ENCODE measurements at places on chromosomes 16 and 17.

- no peak for DNase-seq
These were observed 3.2 kb downstream of the UTS2R start for GRCh38 chr17:82374626-82375331.

DNA sequence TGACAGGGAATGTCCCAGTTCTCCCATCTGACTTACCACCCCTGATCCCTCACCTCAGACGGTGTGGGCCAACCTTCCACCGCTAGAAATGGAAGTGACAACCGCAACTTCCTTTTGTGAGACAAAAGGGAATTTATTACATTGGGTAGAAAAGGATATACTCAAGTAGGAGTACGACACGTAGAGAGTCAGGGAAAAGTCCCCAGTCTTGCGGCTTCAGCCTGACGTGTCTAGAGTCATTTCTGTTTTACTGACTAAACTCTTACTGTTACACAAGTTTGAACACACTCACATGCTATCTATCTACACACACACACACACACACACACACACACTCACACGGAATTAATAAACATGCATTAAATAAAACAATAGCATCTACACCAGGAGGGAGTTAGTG lies 178.9 kb downstream of the COPRS start:
- DNase-seq, result no peak

DNA sequence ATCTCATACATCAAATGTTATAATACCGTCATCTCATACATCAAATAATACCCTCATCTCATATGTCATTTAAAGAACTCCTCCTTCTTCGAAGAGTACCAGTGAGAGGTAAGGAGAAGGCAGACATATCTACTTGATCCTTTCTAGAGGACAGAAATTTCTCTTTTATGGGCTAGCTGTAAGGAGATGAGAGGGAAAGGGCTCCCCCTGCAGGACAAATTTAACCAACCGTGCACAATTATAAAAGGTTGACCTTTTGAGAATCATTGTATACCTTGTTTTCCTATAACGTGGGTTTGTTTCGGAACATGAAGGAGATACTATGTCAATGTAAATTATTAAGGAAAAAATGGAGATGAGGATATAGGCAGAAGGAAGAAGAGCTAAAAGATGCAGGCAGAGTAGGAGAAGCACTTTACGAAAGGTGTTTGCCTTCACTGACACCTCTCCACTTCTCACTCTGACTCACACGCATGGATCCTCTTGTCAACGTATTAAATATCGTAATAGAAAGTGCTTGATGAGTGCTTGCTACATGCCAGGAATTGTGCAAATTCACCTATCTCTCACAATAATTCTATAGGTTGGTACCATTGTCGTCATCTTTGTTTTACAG lies 465.9 kb upstream of the ERCC4 start:
- no peak for DNase-seq

GRCh38 chr16:82389956-82390650 lies 220.1 kb upstream of the MPHOSPH6 start:
- DNase-seq, result no peak

DNA sequence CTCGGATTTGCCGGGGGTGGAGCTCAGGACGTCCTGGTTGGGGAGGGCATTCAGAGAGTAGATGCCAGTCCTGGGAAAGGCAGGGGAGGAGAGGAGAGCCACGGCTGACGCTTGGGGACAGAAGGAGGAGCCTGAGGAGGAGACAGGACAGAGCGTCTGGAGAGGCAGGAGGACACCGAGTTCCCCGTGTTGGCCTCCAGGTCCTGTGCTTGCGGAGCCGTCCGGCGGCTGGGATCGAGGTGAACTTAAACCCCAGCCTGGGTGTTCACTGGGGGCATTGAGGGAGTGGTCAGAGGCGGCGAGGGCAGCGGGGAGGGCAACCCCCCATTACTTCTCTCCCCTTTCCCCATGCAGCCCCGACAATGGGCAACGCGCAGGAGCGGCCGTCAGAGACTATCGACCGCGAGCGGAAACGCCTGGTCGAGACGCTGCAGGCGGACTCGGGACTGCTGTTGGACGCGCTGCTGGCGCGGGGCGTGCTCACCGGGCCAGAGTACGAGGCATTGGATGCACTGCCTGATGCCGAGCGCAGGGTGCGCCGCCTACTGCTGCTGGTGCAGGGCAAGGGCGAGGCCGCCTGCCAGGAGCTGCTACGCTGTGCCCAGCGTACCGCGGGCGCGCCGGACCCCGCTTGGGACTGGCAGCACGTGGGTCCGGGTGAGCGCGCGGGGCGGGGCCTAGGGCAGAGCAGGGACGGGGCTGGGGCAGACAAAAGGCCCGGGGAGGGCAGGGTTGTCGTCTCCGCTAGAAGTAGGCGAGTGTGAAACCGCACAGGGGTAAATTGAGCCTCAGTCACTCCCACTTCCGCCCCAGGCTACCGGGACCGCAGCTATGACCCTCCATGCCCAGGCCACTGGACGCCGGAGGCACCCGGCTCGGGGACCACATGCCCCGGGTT lies 3.7 kb downstream of the NOL3 start:
- peak; percentile 34 for DNase-seq

DNA sequence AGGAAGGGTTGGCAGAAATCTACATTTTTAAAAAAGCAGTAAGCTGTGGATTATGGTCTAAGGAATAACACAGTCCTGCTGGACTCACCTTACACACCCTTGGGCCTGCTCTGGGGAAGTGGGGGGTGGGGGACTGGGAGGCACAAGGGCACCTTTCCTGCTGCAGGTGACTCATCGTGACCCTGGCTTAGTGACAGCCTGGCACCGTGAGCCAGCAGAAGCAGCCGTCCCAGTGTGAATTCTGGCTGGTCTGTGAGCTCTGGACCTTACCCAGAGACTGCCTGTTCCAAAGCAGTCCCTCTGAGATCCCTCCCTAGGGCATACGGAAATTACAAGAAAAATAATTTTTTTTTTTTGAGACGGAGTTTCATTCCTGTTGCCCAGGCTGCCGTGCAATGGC lies 4.2 kb upstream of the CRK start:
- DNase-seq, result no peak

- no peak for DNase-seq
These were observed at the start of gene CA10 for GRCh38 chr17:52158450-52159042. Gene CA10, minus strand, starts transcription at chr17:52158714.

- DNase-seq, result peak; percentile 21
These were observed 135.4 kb downstream of the KCNJ12 start for GRCh38 chr17:21511363-21512195.

DNA sequence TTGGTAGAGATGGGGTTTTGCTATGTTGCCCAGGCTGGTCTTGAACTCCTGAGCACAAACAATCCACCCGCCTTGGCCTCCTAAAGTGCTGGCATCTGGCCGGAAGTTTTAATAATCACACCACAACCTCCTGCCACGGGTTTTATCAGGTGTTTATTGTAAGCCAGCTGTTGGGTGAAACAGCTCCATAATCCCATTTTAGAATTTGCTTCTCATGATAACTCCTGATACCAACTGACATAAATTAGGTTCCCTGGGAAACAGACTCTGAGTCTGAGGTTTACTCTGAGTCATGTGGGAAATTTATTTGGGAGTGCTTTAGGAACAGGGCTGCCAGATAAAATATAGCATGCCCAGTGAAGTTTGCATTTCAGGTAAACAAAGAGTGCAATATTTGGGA lies 122.6 kb upstream of the MED13 start:
- peak; percentile 20 for DNase-seq

- no peak for DNase-seq
These were observed 10.9 kb downstream of the ARHGEF15 start for GRCh38 chr17:8320990-8321389.

GRCh38 chr17:4436846-4437245 lies 3.1 kb downstream of the SPNS3 start:
- no peak for DNase-seq

- no peak for DNase-seq
These were observed 16.7 kb downstream of the SBK1 start for GRCh38 chr16:28308794-28309584.

GRCh38 chr16:16788004-16788403 lies 409.1 kb downstream of the NPIPA7 start:
- DNase-seq, result no peak

GRCh38 chr16:56352351-56353053 lies 72.8 kb downstream of the AMFR start:
- no peak for DNase-seq

DNA sequence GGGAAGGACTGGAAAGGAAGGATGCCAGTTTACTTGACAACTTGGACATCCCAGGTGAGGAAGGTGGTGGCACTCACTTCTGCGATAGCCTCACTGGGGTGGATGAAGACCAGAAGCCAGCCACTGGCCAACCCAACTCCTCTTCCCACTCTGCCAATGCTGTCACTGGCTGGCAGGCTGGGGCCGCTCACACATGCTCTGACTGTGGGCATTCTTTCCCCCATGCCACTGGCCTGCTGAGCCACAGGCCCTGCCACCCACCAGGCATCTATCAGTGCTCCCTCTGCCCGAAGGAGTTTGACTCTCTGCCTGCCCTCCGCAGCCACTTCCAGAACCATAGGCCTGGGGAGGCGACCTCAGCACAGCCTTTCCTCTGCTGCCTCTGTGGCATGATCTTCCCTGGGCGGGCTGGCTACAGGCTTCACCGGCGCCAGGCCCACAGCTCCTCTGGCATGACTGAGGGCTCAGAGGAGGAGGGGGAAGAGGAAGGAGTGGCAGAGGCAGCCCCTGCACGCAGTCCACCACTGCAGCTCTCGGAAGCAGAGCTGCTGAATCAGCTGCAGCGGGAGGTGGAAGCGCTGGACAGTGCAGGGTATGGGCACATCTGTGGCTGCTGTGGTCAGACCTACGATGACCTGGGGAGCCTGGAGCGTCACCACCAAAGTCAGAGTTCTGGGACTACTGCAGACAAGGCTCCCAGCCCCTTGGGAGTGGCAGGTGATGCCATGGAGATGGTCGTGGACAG lies 4.5 kb downstream of the ZNF646 start:
- DNase-seq, result no peak

DNA sequence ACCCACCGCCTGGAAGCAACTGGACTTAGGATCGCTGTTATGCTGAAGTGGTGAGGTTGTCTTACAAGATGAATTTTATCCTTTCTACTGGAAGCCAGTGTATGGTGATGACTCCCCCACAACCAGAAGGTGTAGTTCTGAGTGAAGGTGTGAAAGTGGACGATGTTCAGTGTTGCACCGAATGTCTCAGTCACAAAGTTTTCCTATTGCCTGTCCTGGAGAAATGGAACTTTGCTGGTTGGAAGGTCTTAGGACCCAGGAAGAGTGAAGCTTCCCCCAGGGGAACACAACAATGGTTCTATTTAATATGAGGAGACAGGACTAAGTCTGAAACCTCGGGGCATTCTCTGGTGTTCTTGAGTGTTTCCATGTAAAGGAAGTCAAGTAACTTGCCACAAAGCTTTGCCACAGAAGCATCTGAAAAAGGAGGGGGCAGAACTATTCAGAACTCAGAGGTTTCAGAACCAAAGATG lies 44.2 kb downstream of the USP22 start:
- DNase-seq, result no peak

DNA sequence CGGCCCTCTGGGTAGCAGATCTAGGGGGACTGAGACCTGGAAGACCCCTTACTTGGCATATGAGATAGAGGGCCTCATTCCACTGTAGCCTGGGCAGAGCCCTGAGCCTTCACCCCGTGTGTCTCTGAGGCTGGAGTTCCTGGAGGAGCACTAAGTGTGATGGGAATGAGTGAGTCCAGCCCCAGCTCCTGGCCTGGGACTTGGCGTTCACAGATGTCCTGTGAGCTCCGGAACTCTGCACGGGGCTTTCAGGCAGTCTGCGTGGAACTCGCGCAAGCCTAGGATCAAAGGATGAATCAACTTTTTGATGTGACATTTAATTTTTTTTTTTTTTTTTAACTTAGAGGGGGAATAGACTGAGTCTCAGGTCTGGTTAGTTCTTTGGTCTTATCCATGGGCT lies 1.8 kb downstream of the NKD1 start:
- no peak for DNase-seq

DNA sequence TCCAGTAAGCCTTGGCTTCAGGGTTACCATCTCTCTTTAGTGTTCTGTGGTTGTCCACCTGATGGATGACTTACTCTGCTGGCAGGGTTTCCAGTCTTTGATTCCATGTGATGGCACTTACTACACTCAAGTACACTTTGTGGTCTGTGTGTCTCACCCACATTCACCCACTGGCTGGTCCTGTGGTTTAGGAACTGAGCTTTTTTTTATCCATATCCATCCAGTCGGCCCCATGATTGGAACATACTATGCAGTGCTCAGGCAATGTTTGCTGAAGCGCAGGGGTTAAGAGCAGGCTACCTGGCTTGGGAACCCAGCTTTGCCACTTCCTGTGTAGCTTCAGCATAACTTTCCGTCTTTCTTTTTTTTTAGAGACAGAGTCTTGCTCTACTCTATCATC lies 2.8 kb upstream of the FUS start:
- DNase-seq, result no peak

DNA sequence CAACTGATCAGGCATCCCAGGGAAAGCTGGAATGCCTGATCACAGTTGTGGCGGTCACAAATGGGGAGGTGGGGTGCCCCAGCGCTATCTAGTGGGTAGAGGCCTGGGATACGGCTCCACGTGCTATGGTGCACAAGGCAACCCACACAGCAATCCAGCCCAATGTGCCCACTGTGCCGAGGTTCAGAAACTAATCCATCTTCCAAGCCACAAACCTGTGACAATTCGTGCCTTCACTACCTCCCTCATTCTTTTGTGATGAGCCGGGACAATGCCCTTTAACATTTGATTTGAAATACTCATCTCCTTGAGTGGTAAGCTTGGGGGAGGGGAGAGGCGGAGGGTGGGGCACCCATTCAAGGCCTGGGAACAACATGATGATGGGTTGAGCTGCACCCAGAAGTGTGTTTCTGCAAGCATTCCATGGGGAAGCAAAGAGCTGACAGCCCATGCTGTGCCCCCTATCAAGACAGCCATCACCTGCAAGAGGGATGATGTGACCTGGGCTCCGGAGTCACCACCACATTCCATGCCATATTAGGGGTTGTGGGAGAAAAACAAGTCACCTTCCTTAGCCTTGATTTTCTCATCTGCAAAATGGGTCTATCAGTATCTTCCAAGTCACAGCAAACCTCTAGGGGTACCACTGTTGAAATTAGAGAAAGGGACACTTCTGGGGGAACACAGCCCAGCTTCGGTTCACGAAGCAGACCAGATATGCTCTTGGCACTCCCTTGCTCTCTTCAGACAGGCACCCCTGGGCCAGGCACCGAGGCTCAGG lies 3.7 kb downstream of the ELOB start:
- no peak for DNase-seq

GRCh38 chr16:4003576-4003975 lies 112.7 kb downstream of the ADCY9 start:
- DNase-seq, result no peak

DNA sequence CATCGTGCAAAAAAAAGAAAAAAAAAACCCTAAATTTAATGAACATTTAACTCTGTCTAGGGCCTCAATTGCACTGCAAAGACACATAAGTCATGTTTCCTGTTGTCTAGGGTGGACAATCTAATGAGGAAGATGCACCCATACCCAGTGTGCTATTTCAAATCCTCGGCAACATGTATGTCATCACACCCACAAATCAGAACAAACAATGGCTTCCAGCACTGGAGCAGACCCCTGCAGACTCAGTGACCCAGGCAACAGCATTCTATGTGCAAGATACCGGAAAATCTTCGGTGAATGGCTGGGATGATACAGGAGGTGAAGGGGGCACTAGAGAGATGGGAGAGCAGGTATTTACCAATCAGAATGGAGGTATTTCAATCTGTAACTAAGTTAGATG lies 221.7 kb upstream of the XYLT1 start:
- DNase-seq, result no peak

Data from AG04450 (cell line).